ENCODE measurements at places on chromosomes 7 and 10.
A peak's percentile ranks its signal among the peaks of the same experiment; 100 is the strongest.

GRCh38 chr7:150379441-150380379, 580 bp downstream of the ZNF775 start:
- H3K27me3 ChIP-seq: no peaks in the 10 kb centered on the region
- H3K4me1 ChIP-seq: peaks cover 72% of the 10 kb centered on the region
- DNase-seq: no peak
- H3K27ac ChIP-seq: peak overlapping the region; percentile 77
- no peaks in the 10 kb centered on the region for H3K36me3 ChIP-seq

- H3K4me1 ChIP-seq: peaks cover 57% of the 10 kb centered on the region
- H3K27me3 ChIP-seq: no peaks in the 10 kb centered on the region
- DNase-seq: no peak
Measured at GRCh38 chr7:92765725-92766124, 70.6 kb downstream of the CDK6 start.

DNA sequence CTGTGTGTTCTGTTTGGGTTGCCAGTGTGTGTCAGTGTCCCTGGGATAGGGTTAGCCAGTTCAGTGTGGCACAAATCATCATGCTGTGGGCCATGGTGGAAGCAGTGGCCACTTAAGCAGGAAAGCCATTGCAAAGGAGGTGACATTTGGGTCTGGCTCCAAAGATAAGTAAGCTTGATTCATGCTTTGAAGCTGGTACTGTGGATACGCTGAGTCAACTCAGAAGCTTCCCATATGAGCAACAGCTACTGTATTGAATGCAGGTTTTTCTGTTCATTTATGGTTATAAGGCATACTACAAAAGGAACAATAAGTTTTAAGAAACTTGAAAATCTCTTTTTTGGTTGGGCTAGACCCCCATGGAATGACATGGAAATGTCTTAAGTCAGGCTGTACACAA, 143.1 kb downstream of the BMPER start:
- no peaks in the 10 kb centered on the region for H3K36me3 ChIP-seq
- H3K27ac ChIP-seq: no peak overlapping the region
- H3K4me1 ChIP-seq: no peaks in the 10 kb centered on the region
- H3K27me3 ChIP-seq: no peaks in the 10 kb centered on the region
- DNase-seq: no peak
- H3K4me3 ChIP-seq: no peak overlapping the region

DNA sequence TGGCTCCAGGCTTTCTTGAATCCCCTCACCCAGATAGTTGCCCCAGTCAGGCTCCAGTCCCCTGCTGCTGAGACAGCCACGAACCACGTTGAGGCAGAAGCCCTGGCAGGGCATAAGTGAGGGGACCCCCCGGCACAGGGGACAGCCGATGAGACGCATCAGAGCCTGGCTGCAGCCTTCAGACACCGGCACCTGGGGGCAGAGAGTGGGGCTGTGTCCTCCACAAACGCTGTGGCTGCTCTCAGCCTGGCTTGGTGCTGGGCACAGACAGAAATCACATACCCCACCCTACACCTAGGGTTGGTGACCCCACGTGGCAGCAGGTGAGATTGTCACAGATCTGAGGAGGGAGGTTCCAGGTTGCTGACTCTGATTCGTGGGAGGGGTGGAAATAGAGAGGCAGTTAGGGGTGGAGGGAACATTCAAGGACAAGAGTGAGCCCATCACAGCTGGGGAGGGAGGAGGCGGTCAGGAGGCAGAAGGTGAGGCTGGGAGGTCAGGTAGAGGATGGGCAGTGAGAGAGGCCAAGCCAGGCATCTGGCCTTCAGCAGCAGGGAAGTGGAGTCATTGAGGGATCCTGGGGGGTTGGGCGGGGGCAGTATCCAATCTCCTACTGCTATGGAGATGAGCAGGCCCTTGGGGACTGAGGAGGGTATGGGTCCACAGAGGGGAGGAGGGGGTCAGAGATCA, 3.2 kb downstream of the GPC2 start:
- no peak for DNase-seq
- no peak overlapping the region for H3K4me3 ChIP-seq
- H3K27me3 ChIP-seq: peaks cover 5% of the 10 kb centered on the region
- H3K27ac ChIP-seq: no peak overlapping the region
- H3K4me1 ChIP-seq: peaks cover 23% of the 10 kb centered on the region

GRCh38 chr7:123761729-123762128, 12.9 kb upstream of the WASL start:
- no peak overlapping the region for H3K27ac ChIP-seq
- no peaks in the 10 kb centered on the region for H3K36me3 ChIP-seq
- no peaks in the 10 kb centered on the region for H3K27me3 ChIP-seq
- no peak overlapping the region for H3K4me3 ChIP-seq

DNA sequence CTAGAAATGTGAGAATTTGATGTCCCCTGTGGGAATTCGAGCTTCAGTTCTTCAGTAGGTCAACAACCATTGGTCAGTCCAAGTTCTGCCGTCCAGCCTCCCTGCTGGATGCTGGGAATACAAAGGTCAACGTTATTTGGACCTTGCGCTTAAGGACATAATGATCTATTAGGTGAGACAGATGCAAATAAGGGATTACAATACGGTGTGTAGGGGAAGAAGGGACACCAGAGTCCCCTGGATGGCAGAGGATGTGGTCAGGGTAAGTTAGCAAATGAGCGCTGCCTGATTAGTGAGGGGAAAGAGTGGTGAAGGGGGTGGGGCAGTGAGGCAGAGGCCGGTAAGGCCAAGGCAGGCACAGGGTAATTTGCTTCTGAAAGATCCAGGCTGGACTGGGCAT, 16.2 kb downstream of the CCNY start:
- DNase-seq: no peak
- H3K36me3 ChIP-seq: no peaks in the 10 kb centered on the region
- H3K27me3 ChIP-seq: no peaks in the 10 kb centered on the region
- H3K4me3 ChIP-seq: no peak overlapping the region

DNA sequence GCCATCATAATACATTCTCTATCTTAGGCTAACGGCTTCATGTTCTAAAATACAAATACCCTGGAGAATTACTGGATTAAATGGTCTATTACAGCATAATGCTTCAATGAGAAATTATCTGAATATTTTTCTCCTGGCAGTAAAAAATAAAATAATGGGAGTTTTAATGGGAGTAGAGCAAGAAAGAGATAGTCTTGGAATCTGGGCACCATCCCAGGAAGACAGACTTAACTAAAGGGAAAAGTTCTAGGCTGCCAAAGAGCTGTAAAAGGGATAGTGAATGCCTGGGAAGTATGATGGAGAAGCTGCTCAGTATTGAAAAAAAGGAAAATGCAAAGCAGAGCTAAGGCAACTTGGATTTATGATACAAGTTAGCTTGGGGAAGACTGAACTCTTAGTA, 12.1 kb upstream of the SYPL1 start:
- peaks cover 2% of the 10 kb centered on the region for H3K27me3 ChIP-seq
- H3K27ac ChIP-seq: no peak overlapping the region
- DNase-seq: no peak
- H3K4me3 ChIP-seq: no peak overlapping the region
- no peaks in the 10 kb centered on the region for H3K36me3 ChIP-seq

DNA sequence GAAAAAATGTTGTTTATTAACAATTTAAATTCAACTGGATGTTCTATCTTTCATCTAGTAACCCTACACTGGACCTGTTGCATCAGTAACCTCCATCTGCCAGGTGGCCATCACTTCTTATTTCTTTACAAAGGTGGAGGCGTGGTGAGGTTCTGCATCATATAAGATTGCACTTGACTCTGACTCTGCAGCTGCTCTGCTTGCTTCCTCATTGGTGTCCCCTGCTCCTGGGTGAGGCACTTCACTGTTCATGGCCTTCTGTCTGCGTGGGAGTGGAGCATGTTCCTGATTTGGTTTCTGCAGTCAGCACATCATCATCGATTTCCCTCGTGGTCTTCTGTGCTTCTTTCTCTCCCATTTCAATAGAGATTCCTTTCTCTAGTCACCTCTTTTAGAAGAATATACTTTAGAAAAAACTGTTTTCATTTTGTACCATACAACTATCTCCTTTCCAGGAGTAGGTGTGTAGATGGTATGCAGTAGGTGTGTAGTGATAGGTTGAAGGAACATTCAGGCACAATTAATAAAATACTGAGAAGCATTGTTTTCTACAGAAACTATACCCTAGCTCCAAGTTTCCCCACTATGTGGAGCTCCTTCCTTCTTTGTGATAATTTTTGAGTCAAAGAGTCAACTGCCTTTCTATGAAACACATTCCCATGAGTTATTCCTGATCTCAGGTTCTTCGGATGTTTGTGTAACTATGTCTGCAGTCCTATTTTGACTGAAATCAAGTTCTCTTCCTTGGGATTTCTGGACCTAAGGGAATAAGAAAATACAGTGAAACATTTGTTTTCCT, 231.7 kb upstream of the CNTNAP2 start:
- H3K36me3 ChIP-seq: no peaks in the 10 kb centered on the region
- no peaks in the 10 kb centered on the region for H3K4me1 ChIP-seq
- no peak overlapping the region for H3K4me3 ChIP-seq
- H3K27ac ChIP-seq: no peak overlapping the region
- no peak for DNase-seq

DNA sequence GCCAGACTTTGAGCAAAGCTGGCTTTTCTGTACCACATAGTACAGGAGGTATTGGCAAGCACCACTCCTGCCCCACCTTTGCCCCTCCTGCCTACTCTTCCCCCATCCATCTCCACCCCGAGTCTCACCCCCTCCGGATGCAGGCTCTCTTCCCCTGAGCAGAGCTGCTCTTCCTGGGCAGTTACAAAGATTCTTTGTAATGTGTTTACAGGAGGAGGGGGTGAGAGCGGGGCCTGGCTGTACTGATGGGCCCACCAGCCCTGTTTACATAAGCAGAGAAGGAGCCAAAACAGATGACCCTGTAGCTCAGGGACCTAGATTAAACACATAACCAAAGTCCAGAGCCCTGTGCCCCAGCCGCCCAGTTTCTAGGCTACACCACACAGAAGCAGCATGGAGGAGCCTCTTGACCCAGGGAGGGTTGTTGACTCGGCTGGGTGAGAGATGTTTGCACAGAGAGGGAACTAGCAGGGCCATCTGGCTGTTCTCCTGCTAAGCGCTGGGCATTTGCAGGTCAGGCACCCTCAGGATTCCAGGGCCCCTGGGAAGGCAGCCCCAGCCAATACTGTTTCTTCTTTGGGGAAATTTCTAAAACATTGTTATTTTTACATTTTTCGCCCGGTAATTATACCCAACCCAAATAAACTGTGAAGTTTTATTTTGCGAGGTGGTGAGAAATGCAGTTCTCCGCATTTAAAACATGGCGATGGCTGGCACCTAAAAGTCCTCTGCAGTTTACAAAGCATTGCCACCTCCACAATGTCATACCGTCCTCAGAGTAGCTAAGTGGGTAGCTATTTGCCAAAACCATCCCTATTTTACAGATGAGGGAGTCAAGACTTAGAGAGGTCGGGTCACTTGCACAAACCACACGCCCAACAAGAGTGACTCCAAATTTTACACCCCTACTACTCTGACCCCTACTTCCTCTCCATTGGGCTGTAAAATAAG, 11.4 kb upstream of the ZKSCAN1 start:
- no peak overlapping the region for H3K4me3 ChIP-seq
- no peak for DNase-seq
- H3K4me1 ChIP-seq: peaks cover 9% of the 10 kb centered on the region
- peaks cover 1% of the 10 kb centered on the region for H3K27me3 ChIP-seq
- no peaks in the 10 kb centered on the region for H3K36me3 ChIP-seq

GRCh38 chr10:4086131-4086898, 301.3 kb upstream of the KLF6 start:
- no peaks in the 10 kb centered on the region for H3K36me3 ChIP-seq
- H3K27ac ChIP-seq: peak overlapping the region; percentile 57
- peaks cover 38% of the 10 kb centered on the region for H3K4me1 ChIP-seq
- no peak for DNase-seq

DNA sequence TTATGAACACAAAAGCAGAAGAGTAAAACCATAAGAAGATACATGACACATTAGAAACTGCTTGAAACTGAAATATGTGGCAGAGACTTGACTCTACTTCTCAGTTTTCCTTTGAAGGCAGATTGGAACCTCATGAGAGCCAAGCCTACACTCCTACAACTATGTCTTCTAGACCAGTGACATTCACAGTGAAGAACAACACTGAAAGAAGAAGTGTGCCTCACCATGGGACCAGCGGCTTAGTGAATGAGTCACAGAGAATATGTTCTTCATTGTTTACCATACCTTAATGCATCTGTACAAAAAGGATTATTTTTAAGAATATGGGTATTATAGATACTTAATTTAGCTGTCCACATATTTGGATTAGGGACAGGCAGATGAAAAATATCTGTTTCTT, 248.3 kb downstream of the CDC14C start:
- no peaks in the 10 kb centered on the region for H3K27me3 ChIP-seq
- H3K27ac ChIP-seq: no peak overlapping the region
- DNase-seq: no peak
- no peaks in the 10 kb centered on the region for H3K36me3 ChIP-seq
- no peaks in the 10 kb centered on the region for H3K4me1 ChIP-seq

- peaks cover 14% of the 10 kb centered on the region for H3K4me1 ChIP-seq
- no peaks in the 10 kb centered on the region for H3K36me3 ChIP-seq
- H3K27me3 ChIP-seq: no peaks in the 10 kb centered on the region
- no peak overlapping the region for H3K4me3 ChIP-seq
Measured at GRCh38 chr10:17406036-17406834, 48.2 kb downstream of the ST8SIA6 start.

GRCh38 chr7:128211626-128212025, 29.5 kb upstream of the LEP start:
- no peak for DNase-seq
- no peak overlapping the region for H3K4me3 ChIP-seq
- H3K27ac ChIP-seq: no peak overlapping the region
- H3K4me1 ChIP-seq: peaks cover 2% of the 10 kb centered on the region

Measured in mesothelial cell of epicardium (in vitro differentiated cells).